NCI-H1930 (cell line): ENCODE measurements at places on chromosomes 3 and 15.

- no peak for DNase-seq
Measured at GRCh38 chr3:45548681-45549075, 45.9 kb upstream of the LIMD1 start.

- no peak for DNase-seq
Measured at GRCh38 chr3:16480861-16481545, 32.5 kb downstream of the RFTN1 start.

DNA sequence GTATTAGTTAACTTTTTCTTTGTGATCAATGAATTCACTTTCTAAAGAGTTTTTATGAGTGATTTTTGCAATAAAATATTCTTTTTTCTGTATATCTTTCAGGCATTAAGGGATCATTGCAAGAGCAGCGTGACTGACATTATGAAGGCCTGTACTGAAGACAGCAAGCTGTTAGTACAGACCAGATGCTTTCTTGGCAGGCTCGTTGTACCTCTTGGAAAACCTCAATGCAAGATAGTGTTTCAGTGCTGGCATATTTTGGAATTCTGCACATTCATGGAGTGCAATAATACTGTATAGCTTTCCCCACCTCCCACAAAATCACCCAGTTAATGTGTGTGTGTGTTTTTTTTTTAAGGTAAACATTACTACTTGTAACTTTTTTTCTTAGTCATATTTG, 24.4 kb downstream of the SELENOT start:
- DNase-seq, result no peak

- no peak for DNase-seq
Measured at GRCh38 chr3:152508705-152509104, 240.0 kb downstream of the MBNL1 start.

DNA sequence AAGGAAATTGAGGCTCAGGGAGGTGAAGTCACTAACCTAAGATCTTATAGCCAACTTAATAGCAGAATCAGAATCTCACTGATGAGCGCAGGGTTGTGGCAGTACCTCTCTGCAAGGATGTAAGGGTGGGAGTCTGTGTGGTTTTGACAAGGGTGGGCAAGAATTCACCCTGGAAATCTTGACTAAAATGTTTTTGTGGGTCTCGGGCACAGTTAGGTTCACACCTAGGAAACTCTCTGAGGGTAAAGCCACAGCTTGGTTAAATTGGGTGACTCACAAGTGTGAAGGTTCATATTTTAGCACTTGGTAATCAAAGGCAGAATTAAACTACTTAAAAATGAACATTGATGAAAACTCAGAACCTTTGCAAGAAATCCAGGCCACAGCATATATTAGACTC, 178.2 kb upstream of the EOMES start:
- no peak for DNase-seq

DNA sequence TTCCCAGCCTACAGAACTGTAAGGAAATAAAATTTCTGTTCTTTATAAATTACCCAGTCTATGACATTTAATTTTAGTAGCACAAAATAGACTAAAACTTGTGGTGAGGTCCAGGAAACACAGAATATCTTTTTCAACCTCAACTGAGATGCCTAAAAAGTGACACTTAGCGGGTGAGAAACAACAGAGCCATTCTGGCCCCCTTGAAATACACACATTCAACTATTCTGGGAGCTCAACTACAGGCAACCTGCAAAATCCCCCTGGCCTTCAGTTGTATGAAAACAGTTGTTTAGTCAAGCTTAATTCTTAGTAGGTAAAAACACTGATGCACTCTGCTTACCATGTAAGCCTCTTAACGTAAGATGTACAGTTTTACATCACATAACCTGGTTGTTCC, 66.8 kb downstream of the ANKRD28 start:
- DNase-seq, result no peak
